ENCODE measurements at places on chromosomes 4 and X. TPM values are rescaled to one million over a fixed set of nuclear protein-coding genes. Genes with fewer than 3 reads are reported as not detected.
A peak's percentile ranks its signal among the peaks of the same experiment; 100 is the strongest.

The GRIA2 gene
- polyA plus RNA-seq, result not detected

The ENPEP gene
- polyA plus RNA-seq, result not detected

GRCh38 chr4:2570551-2571222 lies 34.2 kb downstream of the FAM193A start:
- H3K4me1 ChIP-seq, result peaks cover 20% of the 10 kb centered on the region
- peak overlapping the region; percentile 30 for H3K27ac ChIP-seq
- H3K27me3 ChIP-seq, result no peaks in the 10 kb centered on the region
- DNase-seq, result peak; percentile 75

DNA sequence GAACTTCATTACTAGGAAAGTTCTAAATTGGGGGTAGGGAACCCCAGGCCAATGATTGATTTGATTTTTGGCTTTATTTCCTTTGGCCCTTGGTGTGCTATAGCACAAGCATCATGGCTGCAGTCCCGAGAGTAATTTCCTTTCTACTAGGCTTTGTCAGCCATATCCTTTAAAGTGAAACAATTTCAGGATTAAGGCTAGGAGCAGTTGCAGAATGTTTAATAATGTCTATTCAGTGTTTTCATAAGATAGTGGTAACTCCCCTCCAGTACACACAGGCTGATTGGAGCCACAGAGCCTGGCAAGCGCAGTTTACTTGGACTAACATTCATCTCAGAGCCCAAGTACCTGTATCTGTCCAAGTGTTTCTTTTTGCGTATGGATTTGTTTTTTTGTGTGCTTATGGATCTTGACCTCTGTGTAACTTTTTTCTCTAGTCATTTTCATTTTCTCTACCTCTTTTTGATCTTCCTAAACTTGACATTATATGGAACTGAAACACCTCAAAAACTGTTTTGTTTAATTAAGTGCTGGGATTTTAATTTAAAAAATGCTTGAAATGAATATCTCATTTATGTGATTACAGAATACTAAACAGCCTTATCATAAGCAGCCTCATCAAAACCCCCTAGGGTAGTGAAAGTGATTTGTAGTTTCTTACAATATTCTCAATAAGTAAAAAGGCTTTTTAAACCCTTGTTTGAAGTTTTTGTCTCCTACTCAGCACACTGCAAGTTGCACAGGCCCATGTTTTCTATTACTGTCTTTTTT lies 7.5 kb downstream of the STIM2 start:
- H3K4me3 ChIP-seq, result no peak overlapping the region
- H3K36me3 ChIP-seq, result no peaks in the 10 kb centered on the region
- H3K27ac ChIP-seq, result peak overlapping the region; percentile 30
- H3K4me1 ChIP-seq, result peaks cover 59% of the 10 kb centered on the region
- no peak for DNase-seq
- H3K27me3 ChIP-seq, result no peaks in the 10 kb centered on the region

DNA sequence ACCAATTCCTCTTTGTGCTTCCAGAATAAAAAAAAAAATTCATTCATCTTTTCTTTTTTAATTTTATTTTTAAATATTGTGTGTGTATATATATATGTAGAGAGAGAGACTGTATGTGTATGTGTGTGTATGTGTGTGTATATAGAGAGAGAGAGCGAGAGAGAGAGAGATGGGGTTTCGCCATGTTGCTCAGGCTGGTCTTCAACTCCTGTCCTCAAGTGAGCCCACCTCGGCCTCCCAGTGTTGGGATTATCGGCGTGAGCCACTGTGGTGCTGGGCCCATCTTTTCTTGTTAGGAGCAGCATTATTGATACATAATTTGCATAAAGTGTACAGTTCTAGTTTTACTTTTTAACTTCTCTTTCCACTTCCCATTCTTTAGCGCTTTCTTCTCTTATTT lies 33.6 kb downstream of the KDM6A start:
- no peaks in the 10 kb centered on the region for H3K36me3 ChIP-seq
- H3K27ac ChIP-seq, result no peak overlapping the region
- H3K4me3 ChIP-seq, result no peak overlapping the region
- no peak for DNase-seq
- H3K27me3 ChIP-seq, result no peaks in the 10 kb centered on the region
